NCI-H1417 treated with DMSO at 0.1 percent for 48 hours (cell line): ENCODE measurements at places on chromosomes 16 and 17.

- no peak for DNase-seq
Observed at GRCh38 chr16:57446531-57447185, 527 bp downstream of the CIAPIN1 start.

DNA sequence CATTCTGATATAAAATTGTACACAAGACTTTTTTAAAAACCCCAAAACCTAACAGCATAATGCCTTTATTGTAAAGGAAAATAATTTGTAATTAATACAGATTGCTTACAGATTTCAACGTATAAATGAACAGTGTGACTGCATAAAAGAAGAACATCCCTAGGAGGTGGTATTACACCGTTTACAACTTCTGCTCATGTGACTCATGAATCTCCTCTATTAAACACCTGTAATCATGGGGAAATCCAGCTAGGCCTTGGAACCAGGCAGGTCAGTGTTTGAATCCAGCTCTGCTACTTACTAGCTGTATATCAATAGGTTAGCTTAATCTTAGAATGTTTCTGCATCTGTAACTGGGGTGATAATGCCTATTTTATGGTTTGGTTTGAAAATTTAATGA, 15.2 kb downstream of the RABEP1 start:
- DNase-seq = no peak

DNA sequence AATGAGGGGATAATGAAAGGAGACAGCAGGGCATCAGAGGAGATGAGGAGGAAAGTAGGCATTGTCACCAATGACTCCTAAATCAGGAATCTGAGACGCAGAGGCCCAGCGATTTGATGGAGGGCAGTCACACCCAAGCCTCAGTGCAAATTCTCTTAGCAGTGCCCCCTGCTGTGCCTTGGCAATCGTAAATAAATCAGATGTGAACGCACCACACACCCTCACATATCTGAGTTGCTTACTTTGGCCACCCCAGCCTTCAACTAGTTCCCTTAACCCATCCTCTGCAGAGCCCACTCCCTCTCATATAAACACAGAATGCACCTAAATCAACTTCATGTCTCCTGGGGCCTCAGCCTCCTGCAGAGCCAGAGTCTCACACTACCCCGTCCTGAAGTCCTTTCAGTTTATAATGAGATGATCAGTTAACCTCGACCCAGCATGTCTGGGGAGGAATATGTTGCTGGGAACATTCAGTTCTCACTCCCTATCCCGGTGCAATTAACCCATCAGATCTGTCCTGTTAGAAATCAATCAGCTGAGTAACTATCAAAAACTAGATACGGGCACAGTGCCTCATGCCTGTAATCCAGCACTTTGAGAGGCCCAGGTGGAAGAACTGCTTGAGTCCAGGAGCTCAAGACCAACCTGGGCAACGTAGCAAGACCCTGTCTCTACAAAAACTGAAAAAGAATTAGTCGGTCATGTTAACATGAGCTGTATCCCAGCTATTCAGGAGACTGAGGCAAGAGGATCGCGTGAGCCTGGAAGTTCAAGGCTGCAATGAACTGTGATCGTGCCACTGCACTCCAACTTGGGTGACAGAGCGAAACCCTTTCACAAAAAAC, 78.4 kb downstream of the SLC39A11 start:
- no peak for DNase-seq

- no peak for DNase-seq
Observed at GRCh38 chr16:62883509-62883908, 847.3 kb upstream of the CDH8 start.

- no peak for DNase-seq
Observed at GRCh38 chr16:1923299-1924034, 5.3 kb upstream of the HS3ST6 start.

DNA sequence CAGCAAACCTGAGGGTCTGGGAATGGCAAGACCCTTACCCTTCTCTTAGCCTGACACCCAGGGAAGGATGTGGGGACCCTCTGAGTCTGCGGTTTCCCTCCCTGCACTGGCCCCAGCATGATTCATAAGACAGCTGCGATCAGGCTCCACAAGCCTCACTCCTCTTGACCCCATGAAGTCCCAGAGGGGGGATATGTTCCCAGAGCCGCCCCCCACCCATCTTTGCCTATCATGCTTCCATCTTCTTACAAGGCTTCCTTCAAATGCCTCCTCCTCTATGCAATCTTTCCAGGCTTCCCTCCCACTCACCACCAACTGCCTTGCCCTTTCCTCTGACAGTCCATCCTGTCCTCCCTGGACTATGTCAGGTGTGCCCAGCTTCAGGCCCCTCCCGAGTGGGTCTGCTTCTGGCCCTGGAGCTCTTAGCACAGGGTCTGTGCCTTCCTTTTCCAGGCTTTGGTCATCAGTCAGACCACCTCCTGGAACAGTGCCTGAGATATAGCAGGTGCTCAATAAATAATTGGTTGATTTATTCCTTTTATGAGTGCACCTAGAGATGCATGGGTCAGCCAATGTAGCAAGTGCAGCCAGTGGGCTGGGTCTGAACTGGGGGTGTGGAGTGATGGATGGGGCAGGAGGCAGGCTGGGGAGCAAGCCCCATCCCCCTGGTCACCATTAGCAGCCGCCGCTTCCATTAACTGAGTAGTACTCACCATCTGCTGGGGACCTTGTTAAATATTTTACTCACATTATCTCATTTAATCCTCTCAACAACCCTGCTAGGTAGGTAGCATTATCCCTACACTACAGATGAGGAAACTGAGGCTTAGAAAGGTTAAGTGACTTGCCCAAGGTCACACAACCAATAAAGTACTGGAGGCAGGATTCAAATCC, 8.4 kb downstream of the DLX3 start:
- no peak for DNase-seq

DNA sequence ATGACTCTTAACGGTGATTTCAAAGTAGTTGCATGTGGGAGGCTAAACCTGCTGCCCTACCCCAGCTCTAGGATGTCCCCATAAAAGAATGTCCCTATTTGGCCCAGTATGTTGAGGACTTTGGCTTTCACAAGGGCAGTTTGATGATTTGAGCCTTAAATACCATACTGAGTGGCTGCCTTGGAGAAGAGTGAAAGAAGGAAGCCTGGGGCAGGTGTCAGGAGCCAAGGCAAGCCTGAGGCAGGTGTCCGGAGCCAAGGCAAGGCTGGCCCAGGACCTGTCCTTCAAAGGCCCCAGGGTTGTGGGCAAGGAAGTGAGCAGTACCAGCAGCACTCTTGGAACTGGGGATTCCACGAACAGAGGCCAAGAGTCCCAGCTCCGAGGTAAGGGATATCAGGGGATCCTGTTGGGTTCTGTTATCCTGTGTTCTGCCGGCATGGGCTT, 18.6 kb downstream of the ST6GALNAC2 start:
- DNase-seq = no peak

GRCh38 chr17:28493460-28493859, 12.7 kb upstream of the FOXN1 start:
- DNase-seq = no peak

DNA sequence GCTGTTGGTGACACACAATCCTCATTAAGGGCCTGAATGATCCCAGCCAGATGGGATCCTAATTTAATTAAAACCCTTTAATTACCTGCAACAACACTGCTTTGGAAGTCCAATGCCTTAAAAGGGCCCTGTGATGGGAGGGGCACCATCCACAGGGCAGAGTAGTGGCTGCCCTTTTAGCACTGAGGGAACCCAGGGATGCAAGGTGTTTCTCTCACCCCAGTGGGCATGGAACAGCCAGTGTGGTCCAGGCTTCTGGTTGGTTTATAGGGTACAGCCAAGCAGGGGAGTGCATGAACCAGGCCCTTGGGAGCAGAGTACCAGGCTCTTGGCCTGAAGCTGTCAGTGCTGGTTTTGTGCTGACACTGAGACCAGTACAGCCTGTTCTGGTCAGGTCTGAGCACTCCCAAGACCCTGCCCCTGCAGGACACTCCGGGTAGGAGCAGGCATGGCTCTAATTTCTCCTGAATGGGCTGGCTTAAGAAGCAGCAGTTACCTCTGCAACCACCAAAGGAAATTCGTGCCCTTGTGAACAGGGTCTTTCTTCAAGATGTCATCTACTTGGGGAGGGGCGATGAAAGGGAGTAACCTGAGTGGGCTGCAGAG, 9.9 kb downstream of the NXPH3 start:
- no peak for DNase-seq

- no peak for DNase-seq
Observed at GRCh38 chr16:87376660-87377059, 6.9 kb downstream of the FBXO31 start.

- no peak for DNase-seq
Observed at GRCh38 chr16:66377324-66377723, 10.8 kb downstream of the CDH5 start.

DNA sequence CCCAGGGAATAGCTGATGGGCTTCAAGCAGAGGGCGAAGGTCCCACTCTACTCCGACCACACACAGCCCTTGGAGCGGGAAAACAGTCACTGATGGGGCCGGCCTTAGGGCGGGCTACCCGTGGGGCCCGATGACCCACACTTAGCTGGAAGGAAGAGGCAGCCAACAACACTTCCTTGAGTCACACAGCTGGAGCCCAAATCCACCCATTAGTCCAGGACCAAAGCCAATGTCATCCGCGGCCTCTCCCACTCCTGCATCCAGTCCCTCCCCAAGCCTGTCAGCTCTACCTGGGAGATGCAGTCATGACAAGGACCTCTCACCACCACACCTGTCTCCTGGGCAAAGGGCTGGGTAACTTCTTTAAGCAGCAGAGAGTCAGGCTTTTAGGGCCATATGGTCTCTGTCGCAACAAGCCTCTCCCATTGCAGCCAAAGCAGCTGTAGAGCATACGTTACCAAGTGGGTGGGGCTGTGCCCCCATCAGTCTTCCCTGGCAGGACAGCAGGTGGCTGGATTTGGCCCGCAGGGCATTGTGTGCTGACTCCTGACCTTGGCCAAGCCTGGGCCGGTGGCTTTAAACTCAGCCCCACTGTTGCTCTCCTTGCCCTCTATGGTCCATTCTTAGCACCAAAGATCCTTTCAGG, 110.7 kb downstream of the SOCS1 start:
- no peak for DNase-seq

- no peak for DNase-seq
Observed at GRCh38 chr16:85781695-85782370, 17.5 kb downstream of the EMC8 start.

DNA sequence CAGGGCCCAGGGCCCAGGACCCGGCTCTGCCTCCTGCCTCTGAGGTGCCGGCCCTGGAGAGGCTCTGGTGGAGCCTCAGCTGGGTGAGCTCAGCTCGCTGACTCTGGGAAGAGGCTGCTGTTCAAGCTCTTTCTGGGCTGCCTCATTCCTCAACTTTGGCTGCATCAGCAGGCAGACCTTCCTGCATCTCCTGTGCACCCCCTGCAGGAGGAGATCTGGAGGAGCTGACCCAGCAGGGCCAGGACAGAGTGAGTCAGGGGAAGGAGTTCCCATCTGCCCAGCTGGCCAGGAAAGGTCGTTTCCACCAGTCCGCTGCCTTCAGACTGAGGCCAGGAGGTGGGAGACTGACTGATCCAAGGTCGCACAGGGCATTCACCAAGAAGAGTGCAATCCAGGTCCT, 10.7 kb downstream of the CRHR1 start:
- no peak for DNase-seq

DNA sequence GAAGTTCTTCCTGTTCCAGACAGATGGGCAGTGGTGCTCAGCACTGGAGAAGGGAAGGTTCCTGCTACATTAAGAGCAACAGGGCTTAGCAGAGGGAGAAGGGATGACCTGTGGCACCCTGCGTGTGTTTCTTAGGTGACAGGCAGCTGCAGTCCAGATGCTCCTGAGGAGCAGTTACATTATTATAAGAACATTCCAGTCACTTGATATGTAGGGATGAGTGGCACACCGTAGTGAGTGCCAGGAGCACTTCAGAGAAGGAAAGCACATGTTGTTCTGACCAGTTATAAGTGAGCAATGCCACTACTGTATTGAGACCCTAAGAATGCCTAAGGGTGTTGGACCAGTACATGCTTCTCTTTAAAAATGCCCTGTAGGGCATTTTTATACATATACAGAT, 39.9 kb upstream of the MRC2 start:
- no peak for DNase-seq

GRCh38 chr17:18008496-18009268, 30.3 kb downstream of the ATPAF2 start:
- no peak for DNase-seq

- DNase-seq = no peak
Observed at GRCh38 chr17:83013779-83014117, 65.7 kb upstream of the METRNL start.

GRCh38 chr16:734208-734980, 6.4 kb downstream of the CIAO3 start:
- no peak for DNase-seq

GRCh38 chr16:48632137-48632774, 22.3 kb upstream of the N4BP1 start:
- no peak for DNase-seq

DNA sequence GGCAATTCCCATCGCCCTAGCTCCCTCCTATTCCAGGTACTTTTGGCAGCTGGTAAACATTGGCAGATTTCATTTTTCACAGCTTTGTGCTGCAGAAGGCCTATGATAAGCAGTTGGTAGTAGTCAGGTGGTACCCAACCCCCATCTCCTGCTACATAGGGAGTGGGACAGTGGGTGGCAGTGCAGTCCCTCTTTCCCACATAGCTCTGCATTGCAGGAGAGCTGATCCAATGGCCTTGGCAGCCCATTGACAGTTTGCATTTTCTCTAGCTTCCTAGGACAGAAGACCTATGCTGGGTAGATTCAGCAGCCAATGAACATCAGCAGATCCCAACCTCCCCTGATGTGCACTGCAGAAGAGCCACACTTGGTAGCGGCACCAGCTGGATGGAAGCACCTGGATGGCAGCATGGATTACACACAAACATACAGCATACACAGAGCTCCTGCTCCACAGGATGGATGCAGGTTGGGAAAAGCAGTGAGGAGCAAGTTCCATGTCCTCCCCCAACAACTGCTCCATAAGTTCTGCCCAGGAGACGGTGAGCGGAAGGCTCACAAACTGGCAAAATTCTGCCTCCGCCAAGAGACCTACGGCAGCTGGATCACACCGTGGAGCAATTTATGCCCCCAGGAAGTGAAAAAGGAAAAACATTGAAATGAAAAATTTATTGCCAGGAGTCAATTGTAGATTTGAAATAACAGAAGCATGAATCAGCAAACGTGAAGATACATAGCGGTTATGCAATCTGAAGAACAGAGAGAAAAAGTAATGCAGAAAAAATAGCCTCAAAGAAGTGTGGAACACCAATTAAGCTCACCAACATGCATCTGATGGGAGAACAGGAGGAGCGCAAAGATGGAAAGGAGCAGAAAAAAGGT, 95.7 kb downstream of the CACNG1 start:
- DNase-seq = no peak
